ENCODE measurements at places on chromosomes 5 and 9. TPM values are rescaled to one million over a fixed set of nuclear protein-coding genes. Genes with fewer than 3 reads are reported as not detected.

GRCh38 chr9:111094433-111094924 is 56.2 kb upstream of the LPAR1 start:
- DNase-seq = no peak

DNA sequence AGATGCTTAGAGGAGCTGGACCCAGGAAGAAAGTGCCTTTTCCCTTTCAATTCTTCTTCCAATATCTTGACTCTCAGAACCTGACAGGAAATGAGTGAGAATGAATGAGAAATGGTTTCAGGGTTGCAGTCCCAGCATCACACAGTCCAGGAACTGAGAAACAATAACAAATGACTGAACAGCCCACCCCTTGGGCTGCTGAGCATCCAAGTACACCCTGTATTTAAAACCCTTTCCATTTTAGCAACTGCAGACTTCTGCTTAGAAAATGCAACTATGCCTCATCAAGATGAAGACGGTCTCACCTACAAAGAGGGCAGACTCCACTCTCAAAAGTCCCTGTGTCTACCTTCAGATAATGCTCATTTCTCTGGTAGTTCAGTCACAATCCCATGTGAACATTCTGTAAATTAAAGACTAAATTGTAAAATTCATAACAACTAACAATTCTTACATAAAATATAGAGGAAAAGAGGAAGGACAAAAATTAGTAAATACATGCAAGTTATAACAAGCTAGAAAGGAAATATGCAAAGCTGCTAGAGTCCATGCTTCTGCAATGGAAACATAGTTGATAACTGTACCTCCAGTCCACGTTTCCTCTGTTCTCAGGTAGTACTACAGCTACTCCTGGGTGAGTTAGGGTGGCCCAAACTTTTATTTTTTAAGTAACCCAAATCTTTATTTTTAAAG is 316.5 kb downstream of the ICE1 start:
- DNase-seq = no peak

DNA sequence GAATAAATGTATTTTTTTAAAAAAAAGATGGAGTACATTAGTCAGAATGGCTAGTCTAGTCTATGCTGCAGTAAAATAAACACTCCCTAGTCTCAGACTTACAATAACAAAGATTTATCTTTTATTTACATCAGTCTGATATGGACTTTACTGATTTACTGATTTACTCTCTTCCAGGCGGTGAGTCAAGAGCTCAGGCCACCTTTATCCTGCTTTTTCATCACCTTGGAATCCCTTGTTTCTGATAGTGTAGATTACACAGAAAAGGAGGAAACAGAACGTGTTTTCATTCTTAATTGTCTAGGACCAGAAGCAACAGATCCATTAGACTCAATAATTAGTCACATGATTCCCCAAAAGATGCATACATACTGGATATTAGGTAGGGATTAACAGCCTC is 290.1 kb upstream of the TRPC7 start:
- no peak for DNase-seq

- DNase-seq = no peak
Observed at GRCh38 chr9:75149841-75150241, 61.5 kb downstream of the OSTF1 start.

DNA sequence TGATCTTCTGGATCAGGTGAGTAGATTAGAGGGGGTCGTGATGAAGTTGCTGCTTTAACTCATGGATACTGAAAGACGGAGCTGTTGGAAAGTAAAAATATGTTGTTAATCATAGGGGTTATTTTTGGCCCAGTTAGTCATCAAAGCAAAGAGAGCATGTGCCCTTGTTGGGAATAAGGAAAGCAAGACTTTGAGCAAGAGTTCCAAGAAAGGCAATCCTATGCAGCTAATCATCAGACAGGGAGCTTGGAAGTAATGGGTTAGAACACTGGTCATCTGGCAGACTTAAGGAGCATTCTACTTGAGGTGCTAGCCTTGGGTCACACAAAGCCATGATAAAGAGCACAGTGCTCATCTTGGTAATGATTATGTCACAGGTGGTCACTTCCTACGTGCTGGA is 18.3 kb downstream of the ASPN start:
- DNase-seq = no peak

- no peak for DNase-seq
Observed at GRCh38 chr9:125493881-125494652, 212.9 kb downstream of the MAPKAP1 start.

- no peak for DNase-seq
Observed at GRCh38 chr5:43353668-43354067, 40.5 kb upstream of the HMGCS1 start.

DNA sequence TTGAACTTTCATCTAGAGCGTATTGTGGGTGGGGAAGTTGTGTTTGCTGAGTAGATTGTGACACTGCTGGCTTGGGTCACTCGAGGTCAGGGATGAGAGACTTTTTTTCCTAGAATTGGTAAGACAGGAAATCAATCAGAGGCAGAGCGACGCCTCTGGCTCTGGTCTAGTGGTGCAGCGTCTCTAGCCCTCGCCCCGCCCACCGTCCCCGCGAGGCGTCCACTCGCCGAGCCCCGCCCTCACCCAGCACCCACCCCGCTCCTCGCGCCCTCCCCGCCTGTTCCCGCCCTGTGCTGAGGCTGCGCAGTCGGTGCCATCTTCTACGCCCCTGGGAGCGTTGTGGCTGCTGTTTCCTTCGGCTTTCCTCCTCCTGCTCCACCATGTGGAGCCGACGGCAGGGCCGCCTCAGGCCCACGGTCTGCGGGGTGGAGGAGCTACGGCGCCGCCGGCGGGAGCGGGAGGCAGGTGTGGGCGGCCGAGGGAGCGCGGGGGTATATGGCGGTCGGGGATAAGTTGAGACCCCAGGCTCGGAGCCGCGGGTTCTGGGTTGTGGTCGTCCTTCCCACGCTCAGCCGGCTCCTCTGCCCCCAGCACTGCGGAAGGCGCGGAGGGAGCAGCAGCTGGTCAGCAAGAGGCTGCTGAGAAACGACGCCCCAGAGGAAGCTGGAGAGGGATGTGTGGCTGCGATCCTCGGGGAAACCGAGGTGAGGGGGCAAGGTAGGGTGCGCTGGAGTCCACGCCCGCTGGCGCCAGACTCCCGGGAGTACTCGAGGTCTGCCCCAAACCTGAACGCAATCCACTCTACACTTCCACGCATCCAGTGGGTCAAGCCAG is at the start of gene TMCO6:
TSS of gene TMCO6 (plus strand) at position 304 of the 834 bp plus-strand sequence. CDS start at position 381, 77 bp downstream.
- DNase-seq = peak; percentile 93

DNA sequence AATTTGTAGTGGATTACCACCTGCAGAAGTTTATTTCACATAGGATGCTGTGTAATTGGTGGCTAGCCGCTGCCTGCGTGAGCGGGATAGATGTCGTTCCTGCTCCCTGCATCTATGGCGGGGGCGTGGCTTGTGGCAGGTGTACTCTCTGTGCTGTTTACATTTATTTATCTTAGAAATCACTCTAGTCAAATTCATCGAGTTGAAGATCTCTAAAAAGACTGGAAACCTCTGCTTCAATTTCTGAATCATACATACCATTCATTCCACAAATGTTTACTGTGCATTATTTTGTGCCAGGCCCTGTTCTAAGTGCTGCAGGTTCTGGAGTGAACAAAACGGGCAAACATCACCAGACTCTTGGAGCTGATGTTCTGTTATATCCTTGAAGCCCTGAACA is 11.9 kb downstream of the ROPN1L start:
- DNase-seq = no peak

GRCh38 chr5:38009749-38010358 is 170.0 kb upstream of the GDNF start:
- DNase-seq = peak; percentile 57

- DNase-seq = peak; percentile 24
Observed at GRCh38 chr9:110427497-110428104, 89.9 kb upstream of the TXNDC8 start.

DNA sequence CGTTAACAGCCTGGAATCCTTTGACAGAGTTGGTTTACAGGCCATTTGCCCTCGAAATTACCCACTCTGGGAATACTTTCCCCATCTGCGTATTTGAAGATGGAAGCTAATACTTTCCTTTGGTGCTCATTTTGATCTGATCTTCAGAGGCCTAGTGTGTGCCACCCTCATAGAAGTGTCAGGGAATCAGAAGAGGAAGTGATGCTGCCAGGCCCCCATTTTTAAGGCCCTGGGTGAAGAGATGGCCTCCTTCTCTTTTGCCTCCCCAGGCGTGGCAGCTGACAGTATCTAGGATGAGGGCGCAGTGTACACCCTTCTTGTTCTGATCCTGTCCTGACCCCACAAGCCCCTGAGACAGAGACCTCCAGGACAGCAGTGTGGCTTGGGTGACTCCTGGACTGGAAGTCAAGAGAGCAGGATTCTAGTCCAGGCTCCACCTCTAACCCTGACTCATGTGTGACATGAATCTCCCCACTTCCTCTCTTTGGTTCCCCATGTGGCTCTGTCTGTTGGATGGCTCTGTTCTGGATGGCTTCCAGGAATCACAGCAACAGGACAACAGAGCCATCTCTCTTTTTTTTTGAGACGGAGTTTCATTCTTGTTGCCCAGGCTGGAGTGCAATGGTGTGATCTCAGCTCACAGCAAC is 27.8 kb downstream of the CSF1R start:
- peak; percentile 8 for DNase-seq

GRCh38 chr5:103234239-103234975 is 24.2 kb upstream of the MACIR start:
- no peak for DNase-seq

DNA sequence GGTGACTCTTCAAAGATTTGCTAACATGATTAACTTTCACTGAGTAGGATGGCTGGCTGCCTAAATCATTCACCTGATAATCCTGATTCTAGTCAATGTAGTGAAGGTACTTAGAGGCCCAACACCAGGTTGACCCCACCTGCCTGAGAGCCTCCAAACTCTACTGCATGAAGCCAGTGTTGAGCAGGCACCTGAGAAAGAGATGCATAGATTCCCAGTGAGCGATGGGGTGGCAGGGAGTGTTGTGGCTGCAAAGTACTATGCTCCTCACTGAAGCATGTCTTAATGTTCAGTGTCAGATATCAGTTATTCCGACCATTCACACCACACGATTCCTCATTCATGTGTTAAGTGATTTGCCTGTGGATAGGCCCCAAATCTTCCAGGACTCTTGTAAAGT is 804.4 kb downstream of the TLE4 start:
- DNase-seq = peak; percentile 21

- DNase-seq = no peak
Observed at GRCh38 chr9:100063185-100063584, 35.6 kb downstream of the ERP44 start.

The ARAP3 gene
- polyA plus RNA-seq = 20.3 TPM
